ENCODE measurements at places on chromosomes 4 and X. TPM values are rescaled to one million over a fixed set of nuclear protein-coding genes. Genes with fewer than 3 reads are reported as not detected.

DNA sequence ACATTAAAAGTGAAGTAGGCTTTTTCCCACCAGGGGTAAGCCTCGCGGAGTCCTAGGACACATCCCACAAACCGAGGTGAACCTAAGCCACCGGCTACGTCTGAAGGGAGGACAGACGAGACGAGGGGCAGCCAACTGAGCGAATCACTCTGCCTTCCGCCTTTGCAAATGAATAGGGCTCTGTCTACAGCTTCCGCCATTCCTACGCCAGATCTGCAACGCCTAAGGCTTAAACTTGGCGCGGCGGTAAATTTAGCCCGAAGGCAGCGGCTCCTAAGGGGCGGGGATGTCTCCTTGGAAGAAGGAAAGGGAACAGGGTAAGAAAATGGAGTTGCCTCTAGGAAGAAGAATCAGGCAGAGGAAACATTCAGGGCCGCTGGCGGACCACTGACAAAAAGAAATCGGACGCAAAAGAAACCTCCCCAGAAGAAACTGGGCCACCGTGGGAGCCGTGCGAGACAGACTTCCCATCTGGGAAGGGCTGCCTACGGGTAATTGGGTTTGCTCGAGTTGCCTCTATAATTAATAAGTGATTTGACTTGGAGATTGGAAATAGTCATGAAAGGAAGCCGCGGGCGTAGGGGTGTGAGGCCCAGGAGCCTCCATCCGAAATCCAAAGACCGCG is 90.5 kb downstream of the BCOR start:
- DNase-seq, result no peak
- peak overlapping the region; percentile 33 for H3K4me3 ChIP-seq
- peaks cover 68% of the 10 kb centered on the region for H3K27me3 ChIP-seq
- no peak overlapping the region for H3K27ac ChIP-seq
- H3K36me3 ChIP-seq, result peaks cover 6% of the 10 kb centered on the region

VCX3A gene
- total RNA-seq, result not detected

GRCh38 chr4:157791236-157791635 is 381.6 kb downstream of the GASK1B start:
- no peak for DNase-seq
- no peaks in the 10 kb centered on the region for H3K27me3 ChIP-seq
- no peak overlapping the region for H3K27ac ChIP-seq
- H3K4me3 ChIP-seq, result no peak overlapping the region

DNA sequence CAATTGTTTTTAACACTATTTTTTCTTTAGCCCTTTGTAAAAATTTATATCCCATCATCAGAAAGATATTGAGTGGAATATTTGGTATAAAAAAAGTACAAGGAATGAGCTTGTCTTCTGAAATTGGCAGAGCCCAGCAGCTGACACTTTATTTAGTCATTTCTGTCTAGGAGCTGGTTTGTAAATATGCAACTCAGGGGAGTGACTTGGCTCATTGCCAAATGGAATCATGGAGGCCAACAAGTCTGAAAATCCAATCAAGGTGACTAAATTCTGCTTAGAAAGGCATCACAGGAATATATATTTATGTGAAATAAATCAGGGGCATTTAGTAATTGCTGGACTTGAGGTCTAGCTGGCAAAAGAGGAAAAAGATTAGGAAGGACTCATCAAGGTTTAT is 74.4 kb downstream of the OTC start:
- no peak overlapping the region for H3K4me3 ChIP-seq
- H3K36me3 ChIP-seq, result no peaks in the 10 kb centered on the region
- no peak for DNase-seq

FGD1 gene
- 0.32 TPM for total RNA-seq

- DNase-seq, result no peak
- H3K27ac ChIP-seq, result no peak overlapping the region
- H3K4me3 ChIP-seq, result no peak overlapping the region
- H3K27me3 ChIP-seq, result no peaks in the 10 kb centered on the region
These were observed 9.2 kb downstream of the MAD2L1 start for GRCh38 chr4:120057416-120057815.

PCDH7 gene
- not detected for total RNA-seq

GRCh38 chr4:93788712-93789111 is 39.8 kb upstream of the ATOH1 start:
- no peak overlapping the region for H3K27ac ChIP-seq
- H3K36me3 ChIP-seq, result no peaks in the 10 kb centered on the region
- H3K4me1 ChIP-seq, result no peaks in the 10 kb centered on the region
- no peak overlapping the region for H3K4me3 ChIP-seq
- no peak for DNase-seq

DNA sequence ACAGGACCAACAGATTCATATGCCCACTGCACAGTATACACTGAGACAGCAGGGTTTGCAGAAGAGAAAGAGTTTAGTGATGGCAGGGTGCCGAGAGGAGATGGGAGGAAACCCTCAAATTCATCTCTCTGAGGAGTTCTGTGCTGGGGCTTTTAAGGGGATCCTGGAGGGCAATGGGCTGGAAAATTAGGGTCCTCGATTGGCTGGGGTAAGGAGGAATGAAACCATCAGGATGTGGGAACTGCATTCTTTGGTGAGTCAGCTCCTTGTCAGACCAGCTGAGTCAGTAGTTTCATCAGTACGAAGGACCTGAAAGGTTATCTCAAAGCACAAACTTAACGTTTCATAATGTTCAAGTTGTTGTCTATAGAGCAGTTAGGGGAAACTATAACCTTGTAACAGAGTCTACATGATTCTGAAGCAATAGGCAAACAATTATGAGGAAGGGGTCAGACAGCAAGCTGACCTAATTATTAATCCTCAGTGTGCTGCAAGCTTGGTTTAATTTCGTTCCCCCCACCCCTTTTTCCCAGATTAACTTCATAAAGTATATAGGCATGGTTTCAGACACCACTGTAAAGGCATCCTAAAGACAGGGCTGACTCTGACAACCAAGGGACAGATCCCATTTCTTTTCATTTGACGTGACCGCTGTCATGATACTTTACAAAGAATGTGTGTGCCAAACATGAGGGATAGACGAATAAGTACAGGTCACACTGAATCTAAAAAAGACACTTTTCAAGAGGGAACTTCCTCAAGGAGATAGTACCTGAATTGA is 1.5 kb upstream of the MSMO1 start:
- peak; percentile 28 for DNase-seq
- peak overlapping the region; percentile 81 for H3K27ac ChIP-seq
- H3K4me1 ChIP-seq, result peaks cover 9% of the 10 kb centered on the region
- no peak overlapping the region for H3K4me3 ChIP-seq
- peaks cover 4% of the 10 kb centered on the region for H3K36me3 ChIP-seq
- no peaks in the 10 kb centered on the region for H3K27me3 ChIP-seq

GRCh38 chr4:75002381-75002780 is 69.5 kb downstream of the PARM1 start:
- H3K4me3 ChIP-seq, result no peak overlapping the region
- H3K27ac ChIP-seq, result no peak overlapping the region
- no peak for DNase-seq
- no peaks in the 10 kb centered on the region for H3K27me3 ChIP-seq
- no peaks in the 10 kb centered on the region for H3K4me1 ChIP-seq

GRCh38 chrX:20753076-20753475 is 486.4 kb upstream of the RPS6KA3 start:
- H3K27ac ChIP-seq, result no peak overlapping the region
- no peaks in the 10 kb centered on the region for H3K4me1 ChIP-seq
- H3K36me3 ChIP-seq, result no peaks in the 10 kb centered on the region
- DNase-seq, result no peak

GRCh38 chr4:98652996-98653395 is 5.4 kb downstream of the TSPAN5 start:
- H3K27me3 ChIP-seq, result no peaks in the 10 kb centered on the region
- DNase-seq, result no peak
- H3K27ac ChIP-seq, result no peak overlapping the region
- H3K4me1 ChIP-seq, result peaks cover 57% of the 10 kb centered on the region
- H3K36me3 ChIP-seq, result peaks cover 8% of the 10 kb centered on the region
- H3K4me3 ChIP-seq, result no peak overlapping the region

MGAT4D gene
- not detected for total RNA-seq

DNA sequence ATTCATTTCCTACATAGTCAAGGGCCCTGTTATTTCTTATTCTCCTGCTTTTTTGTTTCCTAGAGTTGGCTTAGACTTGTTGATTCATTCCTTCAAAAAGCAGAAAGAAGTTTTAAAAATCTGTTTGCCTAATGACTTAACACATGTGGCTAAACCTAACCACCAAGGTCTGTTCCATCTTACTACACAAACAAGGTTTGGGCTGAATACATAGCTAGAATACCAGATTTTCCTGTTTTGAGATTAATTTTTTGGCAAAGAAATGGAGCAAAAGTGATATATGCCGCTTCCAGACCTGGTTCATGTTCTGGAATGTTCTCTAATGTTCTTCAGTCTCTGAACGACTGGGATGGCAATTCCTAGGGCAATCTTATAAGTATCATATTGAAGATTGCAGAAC is 7.4 kb upstream of the CAMK2D start:
- H3K4me1 ChIP-seq, result peaks cover 53% of the 10 kb centered on the region
- H3K4me3 ChIP-seq, result no peak overlapping the region
- no peak overlapping the region for H3K27ac ChIP-seq
- no peaks in the 10 kb centered on the region for H3K27me3 ChIP-seq

DNA sequence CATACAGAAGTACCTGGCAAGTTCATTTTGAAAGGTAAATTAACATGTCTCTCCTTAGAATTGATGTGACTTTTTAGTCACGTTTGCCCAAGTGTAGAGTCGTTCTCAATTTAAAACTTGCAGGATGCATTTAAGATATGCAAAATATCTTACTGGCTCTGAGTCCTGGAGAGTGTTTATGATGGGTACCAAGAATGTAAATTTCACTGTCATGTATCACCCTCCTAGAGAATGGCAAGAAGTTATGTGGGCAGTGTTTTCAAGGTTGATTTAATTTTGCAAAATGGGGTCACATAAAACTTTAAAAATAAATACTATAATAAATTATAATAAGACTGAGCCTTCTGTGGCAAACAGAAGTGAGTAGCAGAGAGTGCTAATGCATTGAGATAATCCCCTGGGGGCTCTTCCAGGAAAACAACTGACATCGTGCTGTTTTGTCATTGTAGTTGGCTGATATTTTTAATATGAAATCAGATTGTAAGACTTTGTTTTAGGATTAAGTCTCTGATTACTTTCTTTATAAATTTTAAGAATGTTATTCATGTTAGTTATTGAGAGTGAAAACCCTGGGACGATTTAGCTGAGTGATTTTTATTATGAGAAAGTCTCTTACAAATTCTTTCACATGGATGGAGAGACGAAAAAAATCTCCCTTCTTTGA is 103.0 kb downstream of the AFF1 start:
- DNase-seq, result no peak
- H3K4me1 ChIP-seq, result peaks cover 32% of the 10 kb centered on the region
- no peak overlapping the region for H3K27ac ChIP-seq
- H3K36me3 ChIP-seq, result no peaks in the 10 kb centered on the region
- no peak overlapping the region for H3K4me3 ChIP-seq
- H3K27me3 ChIP-seq, result no peaks in the 10 kb centered on the region

GRCh38 chr4:122772986-122773385 is 40.5 kb downstream of the BBS12 start:
- H3K4me3 ChIP-seq, result no peak overlapping the region
- H3K4me1 ChIP-seq, result peaks cover 5% of the 10 kb centered on the region
- no peaks in the 10 kb centered on the region for H3K36me3 ChIP-seq
- peaks cover 15% of the 10 kb centered on the region for H3K27me3 ChIP-seq

USP17L20 gene
- not detected for total RNA-seq

- H3K4me1 ChIP-seq, result peaks cover 40% of the 10 kb centered on the region
- H3K27ac ChIP-seq, result peak overlapping the region; percentile 20
- H3K4me3 ChIP-seq, result peak overlapping the region; percentile 37
- no peaks in the 10 kb centered on the region for H3K36me3 ChIP-seq
These were observed 106.6 kb upstream of the NAP1L5 start for GRCh38 chr4:88804234-88804633.

SATL1 gene
- total RNA-seq, result not detected

- H3K4me1 ChIP-seq, result peaks cover 91% of the 10 kb centered on the region
- H3K27ac ChIP-seq, result peak overlapping the region; percentile 93
- H3K27me3 ChIP-seq, result no peaks in the 10 kb centered on the region
- peaks cover 28% of the 10 kb centered on the region for H3K36me3 ChIP-seq
These were observed 11.7 kb downstream of the MSN start for GRCh38 chrX:65679071-65679540.

FAM47A gene
- not detected for total RNA-seq

- H3K27me3 ChIP-seq, result no peaks in the 10 kb centered on the region
- no peak overlapping the region for H3K4me3 ChIP-seq
- H3K27ac ChIP-seq, result no peak overlapping the region
These were observed 169.5 kb downstream of the TLL1 start for GRCh38 chr4:166042510-166043055.

GRCh38 chr4:170047771-170048354 is 21.7 kb upstream of the MFAP3L start:
- no peaks in the 10 kb centered on the region for H3K36me3 ChIP-seq
- H3K4me1 ChIP-seq, result no peaks in the 10 kb centered on the region
- peak; percentile 42 for DNase-seq
- peaks cover 5% of the 10 kb centered on the region for H3K27me3 ChIP-seq

DNA sequence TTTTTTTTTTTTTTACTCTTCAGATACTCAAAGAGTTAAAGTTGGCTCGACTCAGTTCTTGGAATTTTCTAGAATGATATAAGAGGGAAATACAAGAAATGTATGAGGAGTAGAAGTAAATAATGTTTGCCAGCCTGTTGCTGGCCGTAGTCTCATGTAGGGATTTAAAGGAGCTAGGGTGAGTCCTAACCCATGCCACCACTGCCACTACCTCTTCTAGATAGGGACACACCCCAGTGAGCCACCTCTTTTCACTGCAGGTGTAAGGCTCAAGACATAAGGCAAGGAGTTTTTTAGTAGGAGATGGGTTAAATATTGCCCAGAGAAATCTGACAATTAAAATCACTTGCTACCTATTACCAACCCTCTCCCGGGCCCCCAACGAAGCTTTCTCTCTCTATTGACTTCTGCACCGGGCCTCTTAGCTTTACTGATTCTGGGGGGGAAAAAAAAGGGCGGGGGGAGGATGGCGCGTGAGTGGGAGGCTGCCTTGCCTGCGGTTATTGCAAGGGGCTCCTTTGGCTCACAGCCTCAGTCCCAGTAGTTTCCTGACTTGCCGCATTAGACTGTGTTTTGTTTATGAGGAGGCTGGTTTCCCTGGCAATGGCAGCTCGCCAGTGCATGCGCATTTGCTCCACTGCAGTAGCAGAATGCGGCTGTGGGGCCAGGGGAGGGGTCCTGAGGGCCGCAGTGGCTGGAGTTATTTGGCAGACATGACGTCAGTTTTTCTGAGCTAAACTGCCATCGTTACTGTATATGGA is 3.0 kb downstream of the LINC00632 start:
- H3K27ac ChIP-seq, result no peak overlapping the region
- H3K27me3 ChIP-seq, result peaks cover 36% of the 10 kb centered on the region
- no peaks in the 10 kb centered on the region for H3K36me3 ChIP-seq
- H3K4me3 ChIP-seq, result peak overlapping the region; percentile 41
- H3K4me1 ChIP-seq, result no peaks in the 10 kb centered on the region

DNA sequence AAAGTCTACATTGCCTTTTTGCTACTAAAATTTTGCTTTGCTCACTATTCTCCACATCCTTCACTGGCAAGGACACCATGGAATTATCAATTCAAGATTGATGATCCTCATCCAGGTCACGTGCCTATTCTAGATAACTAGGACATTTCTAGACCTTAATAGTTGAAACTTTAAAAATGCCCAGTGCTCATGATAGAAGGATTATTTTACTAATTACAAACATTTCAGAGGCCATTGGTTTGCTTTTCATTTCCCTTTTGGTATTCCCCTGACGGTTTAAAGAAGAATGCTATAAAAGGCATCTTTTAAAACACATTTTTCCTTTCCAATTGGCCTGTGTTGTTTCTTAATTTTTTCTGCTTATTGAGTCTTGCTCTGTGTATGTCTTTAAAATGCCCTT is 249.4 kb downstream of the NDST4 start:
- no peak overlapping the region for H3K4me3 ChIP-seq
- H3K27ac ChIP-seq, result no peak overlapping the region
- H3K36me3 ChIP-seq, result no peaks in the 10 kb centered on the region
- H3K4me1 ChIP-seq, result no peaks in the 10 kb centered on the region

PHKA1 gene
- 7.5 TPM for total RNA-seq

SHOX gene
- total RNA-seq, result not detected

PPP3CA gene
- total RNA-seq, result 15.6 TPM
